ENCODE measurements at places on chromosomes 3 and 15.

- no peak for DNase-seq
Measured at GRCh38 chr3:112376992-112377391, 44.0 kb downstream of the CD200 start.

DNA sequence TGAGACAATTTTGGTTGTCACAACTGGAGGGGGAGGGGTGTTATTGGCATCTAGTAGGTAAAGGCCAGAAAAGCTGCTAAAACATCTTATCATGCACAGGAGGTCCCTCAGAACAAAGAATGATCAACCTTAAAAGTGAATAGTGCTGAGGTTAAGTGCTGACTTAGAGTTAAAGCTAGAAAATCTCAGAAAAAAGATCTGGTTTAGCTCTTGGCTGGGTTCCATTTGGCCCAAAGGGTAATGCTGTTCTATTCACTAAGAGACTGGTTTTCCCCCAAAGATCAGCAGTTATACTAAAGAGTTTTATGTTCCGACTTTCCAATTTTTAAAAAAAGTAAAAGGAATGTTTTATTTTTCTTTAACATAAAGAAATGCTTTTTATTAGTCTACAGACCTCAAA, 15.6 kb downstream of the DCBLD2 start:
- no peak for DNase-seq

DNA sequence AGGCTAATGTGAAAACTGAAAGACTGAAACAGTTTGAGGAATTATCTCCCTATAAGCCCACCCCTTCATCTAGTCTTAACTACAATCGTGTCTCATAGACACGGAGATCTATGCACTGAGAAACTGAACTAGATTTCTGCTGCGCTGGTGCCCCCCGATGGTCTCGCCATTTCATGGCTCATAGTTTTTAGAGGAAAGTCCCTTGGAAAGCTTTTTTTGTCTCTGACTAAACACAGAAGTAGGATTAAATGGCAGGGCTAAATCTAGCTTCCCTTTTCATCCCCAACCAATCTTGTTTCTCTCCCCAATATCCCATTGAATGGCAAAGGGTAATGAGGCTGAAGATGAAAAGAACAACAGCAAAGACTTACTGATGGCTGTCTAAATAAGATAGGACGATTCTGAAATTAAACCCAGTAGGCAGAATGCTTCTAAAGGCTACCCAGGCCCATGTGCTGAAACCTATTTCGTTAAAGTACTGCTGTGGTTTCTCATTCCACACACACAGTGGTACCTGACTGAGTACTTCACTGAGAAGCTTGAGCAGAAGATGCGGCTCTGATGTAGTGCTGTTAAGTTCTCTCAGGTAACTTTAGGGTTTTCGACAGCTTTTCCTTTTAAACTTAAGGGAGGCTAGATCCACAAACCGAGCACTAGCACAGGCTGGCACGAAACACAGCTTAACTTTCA, 142.7 kb downstream of the GADL1 start:
- DNase-seq, result peak; percentile 73

DNA sequence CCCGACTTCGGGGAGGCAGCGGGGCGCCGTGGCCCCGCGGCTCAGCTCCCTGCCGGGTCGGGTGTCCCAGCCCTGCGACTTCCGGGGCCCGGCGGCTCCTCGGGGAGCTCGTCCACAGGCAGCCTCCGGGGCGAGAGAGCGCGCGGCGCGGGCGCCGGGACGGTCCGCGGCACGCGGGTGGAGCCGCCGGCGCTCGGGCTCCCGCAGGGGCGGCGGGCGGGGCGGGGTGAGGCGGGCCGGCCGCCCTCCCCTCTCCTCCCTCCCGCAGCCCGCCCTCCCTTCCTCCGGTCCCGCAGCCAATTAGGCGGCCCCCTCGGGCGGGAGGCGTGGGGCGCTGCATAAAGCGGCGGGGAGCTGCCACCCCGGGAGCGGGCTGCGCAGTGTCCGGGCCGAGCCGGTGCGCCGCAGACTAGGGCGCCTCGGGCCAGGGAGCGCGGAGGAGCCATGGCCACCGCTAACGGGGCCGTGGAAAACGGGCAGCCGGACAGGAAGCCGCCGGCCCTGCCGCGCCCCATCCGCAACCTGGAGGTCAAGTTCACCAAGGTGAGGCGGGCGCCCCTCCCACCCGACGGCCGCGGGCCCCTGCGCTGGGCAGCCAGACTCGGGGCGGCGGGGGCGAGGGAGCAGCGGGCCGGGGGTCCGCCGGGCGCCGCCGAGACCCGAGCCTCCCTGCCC, at the start of gene ALDH1A3:
Gene ALDH1A3, plus strand, starts transcription at position 368 of the 675 bp plus-strand sequence. Its CDS starts 77 bp downstream, at position 445.
- peak; percentile 26 for DNase-seq

DNA sequence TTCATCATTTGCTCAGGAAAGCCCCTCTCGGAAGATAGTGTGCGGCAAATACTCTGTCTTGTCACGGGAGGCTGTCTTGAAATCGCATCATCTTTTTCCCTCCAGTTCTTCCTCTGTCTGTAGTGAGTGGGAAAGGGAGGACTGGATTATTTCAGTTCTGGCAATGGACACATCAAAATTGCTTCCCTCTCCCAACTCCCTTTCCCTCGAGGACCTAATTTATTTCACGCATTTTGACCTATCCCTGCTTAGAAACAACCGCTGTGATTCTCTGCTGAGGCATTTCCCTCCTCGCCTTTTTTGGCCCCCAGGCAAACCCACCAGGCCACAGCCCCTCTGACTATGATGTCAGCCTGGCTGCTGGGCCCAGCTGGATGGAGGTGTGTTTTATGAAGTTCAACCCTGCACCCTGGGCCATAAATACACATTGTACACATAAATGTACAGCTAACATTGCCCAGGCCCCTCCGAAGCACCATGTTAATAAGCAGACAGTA, 138.7 kb upstream of the LRTM1 start:
- no peak for DNase-seq

DNA sequence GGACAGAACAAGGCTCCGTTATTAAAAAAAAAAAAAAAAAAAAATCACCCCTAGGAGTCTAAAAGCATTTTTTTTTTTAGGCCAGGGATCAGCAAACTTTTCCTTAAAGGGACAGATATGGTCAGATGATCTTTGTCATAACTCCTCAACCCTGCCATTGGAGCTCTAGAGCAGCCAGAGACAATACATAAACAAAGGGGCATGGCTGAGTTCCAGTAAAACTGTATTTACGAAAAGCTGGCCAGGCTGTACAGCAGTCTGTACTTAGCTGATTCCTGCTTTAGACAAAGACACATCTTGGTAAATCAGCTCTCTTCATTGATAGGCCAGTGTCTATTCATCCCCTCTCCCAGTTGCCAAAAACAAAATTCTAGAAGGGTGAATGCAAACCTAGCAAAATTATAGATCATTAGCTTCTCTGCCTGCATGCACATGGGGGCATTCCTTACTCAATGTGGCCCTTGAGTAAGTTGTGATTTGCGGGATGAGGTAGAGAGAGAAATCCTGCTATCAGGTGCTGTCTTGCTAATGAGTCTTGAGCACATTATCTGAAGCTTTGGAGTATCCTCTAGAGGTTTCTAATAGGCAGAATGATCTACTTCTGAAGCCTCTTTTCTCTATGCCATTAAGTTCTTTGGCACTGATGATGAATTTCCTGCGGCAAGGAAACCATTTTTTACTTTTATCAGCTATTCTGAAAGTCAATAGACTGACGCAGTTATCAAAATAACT, 35.2 kb downstream of the SENP8 start:
- no peak for DNase-seq

- no peak for DNase-seq
Measured at GRCh38 chr3:20924646-20925385, 738.8 kb upstream of the SGO1 start.

- no peak for DNase-seq
Measured at GRCh38 chr3:37753428-37753827, 108.3 kb upstream of the CTDSPL start.

GRCh38 chr15:85755942-85756341, 38.8 kb downstream of the KLHL25 start:
- DNase-seq, result no peak

- DNase-seq, result no peak
Measured at GRCh38 chr3:196942915-196943277, 568 bp upstream of the NCBP2 start.

- no peak for DNase-seq
Measured at GRCh38 chr3:171339598-171339997, 120.6 kb downstream of the TNIK start.

- no peak for DNase-seq
Measured at GRCh38 chr3:127000761-127001160, 17.8 kb downstream of the PLXNA1 start.

GRCh38 chr3:9776896-9777693, 7.3 kb upstream of the CAMK1 start:
- no peak for DNase-seq

GRCh38 chr15:70066447-70066846, 31.3 kb downstream of the TLE3 start:
- no peak for DNase-seq

DNA sequence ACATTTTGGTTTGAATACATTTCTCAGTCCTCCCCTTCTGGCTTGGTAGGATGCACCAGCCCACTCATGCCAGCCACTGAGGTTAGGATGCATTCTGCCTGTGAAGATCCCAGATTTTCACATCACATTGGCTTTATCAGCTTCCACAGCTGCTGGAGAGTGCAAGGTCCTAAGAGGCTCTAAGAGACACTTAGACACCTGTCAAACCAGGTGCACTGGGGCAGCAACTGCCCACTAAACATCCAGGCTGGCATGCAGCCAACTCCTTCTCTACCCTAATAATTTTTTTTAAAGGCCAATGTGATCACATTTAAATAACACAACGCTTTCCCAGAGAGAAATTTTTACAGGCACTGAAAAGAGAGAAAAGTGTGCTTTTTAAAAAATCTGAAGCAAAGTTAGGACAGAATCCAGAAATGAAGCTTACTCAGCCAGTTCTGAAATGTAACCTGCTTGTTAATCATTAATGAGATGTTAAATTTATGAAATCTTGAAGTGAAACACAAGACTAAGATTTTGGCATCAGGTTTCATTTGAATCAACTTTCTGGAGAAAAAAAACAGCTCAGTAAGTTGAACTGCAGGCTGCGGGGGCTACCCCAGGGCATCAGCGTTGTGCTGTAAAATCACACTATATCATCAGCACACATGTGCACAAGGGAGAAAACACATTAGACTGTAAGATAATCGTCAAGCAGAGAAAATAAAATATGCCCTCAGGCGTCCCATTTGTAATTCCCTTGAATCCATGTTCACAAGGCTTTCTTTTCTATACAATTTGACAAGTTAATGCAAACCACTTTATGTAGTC, 312.9 kb downstream of the ZBBX start:
- no peak for DNase-seq

DNA sequence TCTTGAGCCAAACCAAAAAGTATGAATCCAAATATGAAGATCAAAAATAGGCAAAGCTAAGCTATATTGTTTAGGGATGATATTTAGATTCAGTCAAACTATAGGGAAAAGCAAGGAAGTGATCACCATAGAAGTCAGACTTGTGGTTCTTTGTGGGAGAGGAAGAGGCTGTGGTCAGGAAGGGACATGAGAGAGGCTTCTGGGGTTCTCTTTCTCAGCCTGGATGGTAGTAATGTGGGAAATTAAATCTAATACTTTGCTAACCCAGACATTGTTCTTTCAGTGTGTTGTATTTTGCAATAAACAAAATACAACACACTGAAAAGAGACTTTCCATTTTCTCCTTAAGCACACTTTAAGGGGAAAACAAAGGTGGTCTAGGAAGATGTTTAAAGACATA, 3.1 kb downstream of the CX3CR1 start:
- DNase-seq, result no peak

DNA sequence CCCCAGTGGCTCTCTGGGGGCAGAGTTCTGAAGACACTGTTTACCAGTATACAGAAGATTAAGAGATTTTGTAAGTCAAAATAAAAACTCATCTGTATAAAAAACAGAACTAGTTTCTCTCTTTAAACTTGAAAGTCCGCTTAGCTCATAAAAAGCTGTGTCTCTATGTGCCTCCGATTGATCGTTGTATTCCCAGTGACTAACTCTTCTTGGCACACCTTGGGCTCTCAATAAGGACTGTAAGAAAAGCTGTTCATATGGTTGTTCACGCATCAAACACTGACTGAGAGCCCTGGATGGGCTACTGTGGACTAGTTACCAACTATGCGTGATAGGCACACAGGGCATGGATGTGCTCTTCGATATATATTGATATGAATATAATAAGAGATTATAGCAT, 107.9 kb downstream of the P3H2 start:
- no peak for DNase-seq

DNA sequence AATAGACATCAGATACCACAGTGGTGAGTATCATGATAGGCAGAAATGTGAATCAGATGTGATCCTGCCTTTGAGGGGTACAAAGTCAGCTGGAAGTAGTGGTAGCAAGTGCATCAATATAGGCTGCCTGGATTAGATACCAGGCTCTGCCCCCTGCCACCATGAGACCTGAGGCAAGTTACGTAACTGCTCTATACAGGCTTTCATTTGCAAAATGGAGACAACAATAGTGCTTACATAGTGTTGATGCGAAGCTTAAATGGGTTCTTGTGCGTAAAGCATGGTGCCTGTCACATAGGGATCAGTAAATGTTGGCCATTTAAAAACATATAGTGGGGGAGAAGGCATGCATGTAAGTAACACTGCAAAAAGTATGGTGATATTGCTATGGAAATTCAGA, 158.0 kb downstream of the RYR3 start:
- DNase-seq, result no peak

DNA sequence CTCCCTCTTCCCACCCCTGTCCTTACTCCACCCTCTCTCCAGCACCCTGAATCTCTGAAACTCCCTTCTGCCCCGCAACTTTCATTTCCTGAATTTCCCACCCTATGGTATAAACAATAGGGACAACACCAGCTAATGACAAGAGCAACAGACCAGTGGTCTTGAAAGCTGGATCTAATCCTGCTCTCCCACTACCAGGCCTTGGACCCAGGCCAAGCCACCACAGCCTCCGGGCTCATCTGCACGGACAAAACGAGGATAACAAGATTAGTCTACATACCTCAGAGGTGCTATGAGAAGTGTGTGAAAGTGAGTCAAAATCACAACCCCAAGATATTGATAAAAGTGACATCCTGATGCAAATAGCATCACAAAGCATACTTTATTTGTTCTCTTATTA, 128.6 kb downstream of the ERC2 start:
- no peak for DNase-seq

- DNase-seq, result no peak
Measured at GRCh38 chr3:115156046-115156654, 9.1 kb upstream of the ZBTB20 start.

GRCh38 chr3:39156421-39156820, 3.0 kb upstream of the CSRNP1 start:
- no peak for DNase-seq

- no peak for DNase-seq
Measured at GRCh38 chr3:159763011-159763601, 225.5 kb upstream of the IL12A start.

DNA sequence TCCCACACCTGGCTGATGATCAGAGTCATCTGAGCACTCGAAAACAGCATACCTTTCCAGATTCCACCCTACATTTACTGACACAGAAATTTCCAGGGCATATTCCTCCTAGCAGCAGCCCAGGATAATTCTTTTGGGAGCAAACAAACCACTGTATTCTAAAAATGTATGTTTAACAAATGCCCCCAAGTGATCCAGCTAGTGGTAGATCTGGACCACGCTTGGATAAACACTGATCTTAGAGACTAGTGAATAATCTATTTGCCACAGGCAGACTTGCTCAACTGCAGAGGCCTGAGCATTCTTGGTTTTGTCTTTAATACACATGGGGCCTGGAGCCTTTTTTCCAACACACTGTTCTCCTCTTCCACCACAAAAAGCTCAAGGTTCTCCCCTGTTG, 89.6 kb downstream of the TM4SF4 start:
- no peak for DNase-seq
